Stimulated activated CD4-positive, alpha-beta T cell treated with anti-CD3 and anti-CD28 coated beads, Interleukin-2, amount 100 ng/mL, for 4 hours (primary cell): ENCODE measurements at places on chromosomes 13 and 19.

DNA sequence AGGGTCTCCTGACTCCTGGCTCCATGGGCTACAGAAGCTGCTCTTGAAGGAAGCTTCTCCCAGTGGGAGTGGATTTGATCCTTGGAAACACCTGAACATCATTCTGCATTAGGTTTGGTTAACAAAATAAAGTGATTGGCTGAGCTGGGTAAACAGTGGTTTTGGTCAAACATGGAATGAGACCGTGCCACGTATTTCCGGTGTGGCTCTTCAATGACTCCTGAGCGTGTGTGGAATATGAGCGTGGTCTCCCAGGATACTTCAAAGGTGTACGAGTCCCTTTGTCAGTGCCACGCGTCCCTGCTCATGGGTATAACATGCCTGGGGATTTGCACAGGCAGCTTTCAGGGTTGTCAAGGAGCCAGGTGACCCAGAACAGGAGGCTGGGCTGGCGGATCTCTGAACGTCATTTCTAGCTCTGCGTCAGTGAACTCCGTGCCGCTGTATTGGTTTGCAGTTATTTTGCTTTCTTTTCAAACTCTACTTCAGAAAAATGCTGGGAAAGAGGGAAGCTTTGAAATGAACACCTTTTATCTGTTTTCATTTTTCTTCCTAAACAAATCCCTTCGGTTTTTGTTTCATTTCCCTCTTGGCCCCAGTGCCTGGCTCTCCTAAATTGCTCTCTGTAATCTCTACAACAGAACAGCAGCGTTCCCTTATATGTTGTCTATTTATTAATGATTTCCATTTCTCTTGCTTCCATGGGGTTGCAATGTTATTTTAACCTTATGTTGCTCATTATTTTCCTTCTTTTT lies 26.3 kb upstream of the GJB6 start:
- DNase-seq = no peak

DNA sequence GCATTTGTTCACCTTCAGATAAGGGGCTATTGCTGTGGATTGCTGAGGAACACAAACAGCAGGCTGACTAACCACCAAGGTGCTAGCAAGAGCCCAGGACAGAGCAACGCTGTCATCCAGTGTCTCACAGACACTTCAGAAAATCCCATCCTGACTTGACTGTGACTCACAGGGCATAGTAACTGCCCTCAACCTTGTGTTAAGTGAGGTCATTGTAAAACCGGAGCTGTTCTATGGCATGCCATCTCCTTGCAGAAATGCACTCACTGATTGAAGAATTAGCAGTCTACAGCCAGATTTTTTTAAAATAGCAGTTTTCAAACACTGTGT lies 51.1 kb downstream of the TNFRSF19 start:
- no peak for DNase-seq

- DNase-seq = no peak
These were observed 13.0 kb downstream of the ZNF536 start for GRCh38 chr19:30385174-30385573.

GRCh38 chr13:32277839-32278238 lies 37.3 kb downstream of the ZAR1L start:
- DNase-seq = no peak

DNA sequence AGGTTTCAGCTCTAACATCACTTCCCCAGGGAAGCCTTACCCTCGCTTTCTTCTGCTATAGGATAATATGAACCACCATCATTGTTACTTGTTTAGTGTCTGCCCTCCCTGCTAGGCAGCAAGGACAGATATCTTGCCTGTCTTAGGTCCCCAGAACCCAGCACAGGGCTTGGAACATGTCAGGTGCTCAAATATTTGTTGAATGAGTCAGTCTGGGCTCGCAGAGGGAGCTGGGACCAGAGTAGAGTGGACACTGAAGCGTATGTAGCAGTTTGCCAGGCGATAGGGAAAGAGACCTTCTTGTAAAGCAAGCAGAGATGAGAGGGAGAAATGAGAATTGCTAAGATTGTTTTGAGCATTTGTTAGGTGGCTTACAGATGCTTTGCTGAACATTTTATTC lies 11.7 kb downstream of the BCKDHA start:
- DNase-seq = no peak
